ENCODE measurements at places on chromosomes 3 and 15.
A peak's percentile ranks its signal among the peaks of the same experiment; 100 is the strongest.

DNA sequence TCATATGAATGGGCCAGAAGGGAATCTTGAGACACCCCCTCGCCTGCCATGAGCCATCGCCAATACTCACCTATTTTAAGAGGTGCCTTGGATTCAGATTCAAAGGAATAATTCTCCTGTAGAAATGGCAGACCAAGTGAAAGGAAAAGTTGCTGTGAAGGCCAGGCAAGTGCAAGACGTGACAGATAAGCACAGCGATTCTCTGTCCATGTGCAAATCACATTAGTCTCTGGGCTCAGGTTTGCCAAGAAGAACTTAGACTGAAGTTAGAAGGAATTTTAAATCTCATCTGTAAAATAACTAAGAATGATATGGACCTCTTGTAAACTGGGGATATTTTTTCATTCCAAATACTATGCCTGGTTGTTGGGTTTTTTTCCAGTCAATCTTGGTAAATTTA, 173.6 kb downstream of the UACA start:
- DNase-seq: no peak

GRCh38 chr3:151101270-151101969, 16.0 kb downstream of the MED12L start:
- no peak for DNase-seq

GRCh38 chr15:69574506-69574905, 121.9 kb downstream of the RPLP1 start:
- no peak for DNase-seq

GRCh38 chr3:24628523-24629258, 134.0 kb upstream of the THRB start:
- DNase-seq: no peak

DNA sequence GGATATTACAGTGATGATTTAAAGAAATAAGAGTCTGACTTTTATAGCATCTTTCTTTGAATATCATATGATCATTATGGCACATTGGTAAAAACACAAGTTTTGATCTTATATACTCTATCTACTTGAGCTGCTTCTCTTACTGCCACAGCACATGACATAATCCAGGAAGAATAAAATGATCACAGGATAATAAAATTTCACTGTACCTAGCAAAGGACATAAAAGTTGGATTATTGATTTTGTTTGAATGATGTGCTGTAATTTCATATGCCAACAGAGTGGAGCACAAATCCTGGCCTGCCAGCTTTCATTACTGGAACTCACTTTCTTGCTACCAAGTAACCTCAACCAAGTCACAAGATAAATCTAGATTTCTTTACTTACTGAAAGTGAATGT, 162.1 kb upstream of the NANOGP8 start:
- no peak for DNase-seq

DNA sequence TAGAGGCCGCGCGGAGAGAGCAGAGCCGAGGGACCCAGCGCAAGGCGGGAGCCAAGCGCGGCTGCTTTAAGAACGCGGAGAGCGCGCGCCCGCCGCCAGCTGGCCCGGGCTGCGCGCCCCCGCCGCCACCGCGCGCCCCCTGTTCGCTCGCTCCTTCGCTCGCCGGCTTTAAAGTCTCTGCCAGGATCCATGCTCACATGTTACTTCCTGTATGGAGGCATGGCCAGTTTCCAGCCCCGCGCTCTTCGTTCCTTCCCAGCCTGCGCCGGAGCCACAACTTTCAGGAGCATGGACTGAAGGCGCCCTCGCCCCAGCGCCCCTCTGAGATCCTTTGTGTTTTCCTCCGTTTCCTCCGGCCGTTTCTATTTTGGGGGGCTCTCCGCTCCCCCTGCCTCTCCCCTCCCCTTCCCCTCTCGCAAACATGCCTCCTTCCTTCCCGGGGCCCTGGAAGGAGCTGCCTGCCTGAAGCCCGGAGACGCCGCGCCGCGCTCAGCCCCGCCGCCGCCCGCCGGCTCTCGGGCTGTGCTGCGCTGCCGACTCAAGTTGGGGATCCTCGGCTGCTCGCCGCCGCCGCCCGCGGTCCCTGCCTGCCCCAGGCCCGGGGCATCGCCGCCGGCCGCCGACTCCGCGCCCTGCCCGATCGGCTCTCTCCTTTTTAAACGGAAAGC, at the start of gene PTPRG:
TSS of gene PTPRG (plus strand) at position 198 of the 668 bp plus-strand sequence. CDS start 717 bp downstream, outside the sequence.
- DNase-seq: peak; percentile 15

DNA sequence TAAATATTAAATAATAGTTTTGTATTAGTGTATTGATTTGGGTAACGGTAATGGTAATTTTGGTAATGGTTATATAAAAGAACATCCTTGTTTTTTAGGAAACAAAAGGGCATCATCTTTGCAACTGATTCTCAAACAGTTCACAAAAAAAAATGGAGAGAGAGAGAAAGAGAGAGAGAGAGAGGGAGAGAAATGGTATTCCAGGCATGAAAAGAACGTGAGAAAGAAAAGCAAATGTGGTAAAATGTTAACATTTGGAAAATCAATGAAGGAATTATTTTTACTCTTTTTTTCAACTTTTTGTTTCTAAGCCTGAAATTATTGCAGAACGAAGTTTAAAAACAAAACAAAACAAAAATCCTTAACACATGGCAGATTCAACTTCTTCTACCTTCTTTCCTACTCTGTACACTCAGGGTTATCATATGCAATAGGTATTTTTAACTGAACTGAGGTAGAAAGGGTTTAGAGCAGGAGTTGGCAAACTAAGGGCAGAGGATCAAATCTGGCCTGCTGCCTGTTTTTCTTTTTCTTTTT, 2.2 kb upstream of the GLB1 start:
- no peak for DNase-seq

- DNase-seq: no peak
Measured at GRCh38 chr3:190242147-190242546, 80.1 kb downstream of the CLDN1 start.

- no peak for DNase-seq
Measured at GRCh38 chr15:80396096-80396495, 8.1 kb upstream of the ARNT2 start.

- DNase-seq: no peak
Measured at GRCh38 chr3:153927107-153927506, 194.1 kb upstream of the ARHGEF26 start.

DNA sequence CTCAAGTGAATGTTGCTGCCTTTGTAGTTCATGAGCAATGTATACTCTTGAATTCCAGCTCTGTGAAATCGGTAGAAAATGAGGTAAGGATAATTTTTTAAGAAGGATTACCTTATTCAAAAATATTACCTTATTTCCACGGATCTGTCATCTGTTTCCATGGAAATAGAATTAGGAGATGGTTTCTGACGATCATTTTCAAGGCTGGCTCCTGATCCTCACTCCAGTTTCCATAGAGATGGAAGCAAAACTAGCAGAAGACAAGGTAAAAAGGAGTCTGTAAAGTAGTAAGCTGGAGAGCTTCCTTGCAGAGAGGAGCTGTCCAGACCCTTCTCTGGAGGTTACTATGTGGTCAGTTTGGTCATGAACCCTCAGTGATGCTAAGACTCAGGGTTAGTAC, 55.5 kb downstream of the CACNA2D3 start:
- DNase-seq: no peak

DNA sequence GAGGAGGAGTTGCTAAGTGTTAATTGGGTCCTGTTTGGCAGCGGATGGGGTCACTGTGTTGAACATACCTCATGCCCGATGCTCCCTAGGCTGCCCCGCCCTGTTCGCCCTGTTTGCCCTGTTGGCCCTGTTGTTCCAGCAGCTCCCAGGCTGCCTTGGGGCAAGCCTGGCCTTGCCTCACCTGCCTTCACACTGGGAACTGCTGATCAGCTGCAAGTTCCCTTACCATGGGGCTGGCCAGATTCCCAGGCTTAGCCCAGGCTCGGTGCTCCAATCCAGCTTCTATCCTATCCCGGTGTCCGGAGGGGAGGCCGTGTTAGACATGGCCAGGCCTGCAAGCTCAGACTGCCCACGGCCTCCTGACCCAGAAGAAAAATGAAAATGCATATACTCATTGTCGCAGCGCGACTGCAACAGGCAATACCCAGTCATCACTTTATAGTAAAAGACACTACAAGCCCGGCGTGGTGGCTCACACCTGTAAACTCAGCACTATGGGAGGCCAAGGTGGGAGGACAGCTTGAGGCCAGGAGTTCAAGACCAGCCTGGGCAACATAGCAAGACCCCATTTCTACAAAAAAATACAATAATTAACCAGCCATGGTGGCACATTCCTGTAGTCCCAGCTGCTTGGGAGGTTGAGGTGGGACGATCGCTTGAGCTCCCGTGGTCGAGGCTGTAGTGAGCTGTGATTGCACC, 42.9 kb upstream of the ZNF710 start:
- no peak for DNase-seq

DNA sequence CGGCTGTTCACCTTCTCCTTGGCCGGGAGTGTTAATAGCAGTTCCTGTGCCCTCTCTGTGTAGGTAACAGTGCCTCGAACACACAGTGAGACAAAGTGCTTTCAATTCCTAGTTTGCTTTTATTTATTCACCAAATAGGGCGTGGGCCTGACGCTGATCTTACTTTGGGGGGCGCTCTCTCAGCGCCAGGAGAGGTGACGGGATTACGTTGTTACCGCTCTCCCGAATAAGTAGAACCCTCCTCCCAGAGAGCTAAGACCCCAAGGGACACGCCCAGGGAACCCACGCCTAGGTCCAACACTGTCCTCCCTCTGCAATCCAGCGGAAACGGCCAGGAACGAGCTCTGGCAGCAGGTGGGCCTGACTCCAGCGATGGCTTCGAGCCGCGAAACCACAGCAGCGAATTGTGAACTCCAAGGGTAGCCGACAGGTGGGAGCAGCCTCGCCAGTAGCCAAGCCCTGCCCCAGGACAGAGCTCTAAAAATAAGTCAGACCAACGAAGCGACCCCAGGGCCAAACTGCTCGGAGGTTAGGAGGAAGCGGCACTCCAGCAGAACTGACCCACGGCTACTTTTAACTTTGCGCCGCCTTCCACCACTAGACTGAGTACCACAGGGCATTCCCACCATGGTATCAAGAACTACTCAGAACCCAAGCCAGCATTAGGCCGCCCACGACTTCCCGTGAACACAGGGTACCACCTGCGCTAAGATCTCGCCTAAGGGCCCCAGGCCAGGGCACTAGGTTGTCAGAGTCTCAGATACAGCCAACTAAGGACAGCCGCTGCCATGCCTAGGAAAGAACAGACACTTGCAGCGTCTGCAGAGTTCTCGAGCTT, 1.6 kb upstream of the SIN3A start:
- DNase-seq: peak; percentile 44

DNA sequence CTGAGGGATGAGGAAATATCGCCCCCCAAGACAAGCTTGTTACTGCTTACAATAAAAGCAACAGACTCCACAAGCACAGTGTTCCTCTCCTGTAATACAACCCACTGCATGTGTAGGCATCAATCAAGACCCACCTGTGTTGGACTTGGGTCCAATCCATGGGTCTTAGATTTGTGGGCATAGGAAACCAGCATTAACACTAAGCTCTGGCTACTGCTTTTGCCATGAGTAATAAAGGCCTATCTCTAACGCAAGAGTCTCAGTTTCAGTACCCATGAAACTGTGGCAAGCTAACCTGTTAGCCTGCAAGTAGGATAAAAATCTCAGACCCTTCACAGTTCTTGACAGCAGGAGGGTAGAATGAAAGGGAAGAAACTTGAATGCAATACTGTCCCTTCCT, 5.2 kb upstream of the EIF1B start:
- DNase-seq: no peak

GRCh38 chr3:10708216-10708893, 107.7 kb upstream of the SLC6A11 start:
- DNase-seq: no peak

- DNase-seq: no peak
Measured at GRCh38 chr15:41936155-41936554, 36.2 kb downstream of the EHD4 start.

- DNase-seq: no peak
Measured at GRCh38 chr15:59298854-59299250, 73.8 kb downstream of the MYO1E start.

GRCh38 chr3:71039332-71039731, 544.2 kb downstream of the FOXP1 start:
- DNase-seq: no peak

DNA sequence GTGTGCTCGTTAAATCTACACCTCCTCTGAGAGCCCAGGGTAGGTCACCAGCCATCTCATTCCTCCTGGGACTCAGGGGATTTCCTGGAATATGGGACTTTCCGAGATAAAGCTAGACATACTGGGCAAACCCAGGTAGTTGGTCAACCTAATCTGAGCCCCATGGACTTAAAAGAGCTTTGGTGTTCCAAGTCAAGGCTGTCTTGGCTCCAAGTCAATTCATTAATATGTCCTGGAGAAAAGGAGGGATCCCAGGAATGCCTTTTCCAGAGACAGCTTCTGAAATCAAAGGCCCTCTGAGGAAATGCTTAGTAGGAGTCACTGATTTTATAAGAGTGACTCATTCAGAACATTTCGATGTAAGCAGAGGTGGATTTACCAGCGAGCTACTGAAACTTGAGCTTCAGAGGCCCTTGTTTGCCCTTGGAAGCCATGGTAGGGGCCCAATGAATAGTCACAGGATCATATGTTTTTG, 137.3 kb upstream of the UBE2E1 start:
- DNase-seq: no peak

- peak; percentile 25 for DNase-seq
Measured at GRCh38 chr3:71581457-71582035, 2.0 kb downstream of the FOXP1 start.

GRCh38 chr3:108137460-108137814, 46.6 kb upstream of the CD47 start:
- DNase-seq: no peak

GRCh38 chr3:65632414-65632813, 406.3 kb downstream of the MAGI1 start:
- no peak for DNase-seq

- no peak for DNase-seq
Measured at GRCh38 chr15:85007741-85008397, 26.2 kb downstream of the PDE8A start.

GRCh38 chr3:130491431-130491830, 25.5 kb upstream of the COL6A6 start:
- DNase-seq: no peak

- no peak for DNase-seq
Measured at GRCh38 chr3:15750143-15750542, 47.6 kb downstream of the ANKRD28 start.

GRCh38 chr3:150264561-150265279, 143.4 kb upstream of the TSC22D2 start:
- no peak for DNase-seq

- DNase-seq: no peak
Measured at GRCh38 chr3:185292238-185292637, 38.4 kb upstream of the EHHADH start.

DNA sequence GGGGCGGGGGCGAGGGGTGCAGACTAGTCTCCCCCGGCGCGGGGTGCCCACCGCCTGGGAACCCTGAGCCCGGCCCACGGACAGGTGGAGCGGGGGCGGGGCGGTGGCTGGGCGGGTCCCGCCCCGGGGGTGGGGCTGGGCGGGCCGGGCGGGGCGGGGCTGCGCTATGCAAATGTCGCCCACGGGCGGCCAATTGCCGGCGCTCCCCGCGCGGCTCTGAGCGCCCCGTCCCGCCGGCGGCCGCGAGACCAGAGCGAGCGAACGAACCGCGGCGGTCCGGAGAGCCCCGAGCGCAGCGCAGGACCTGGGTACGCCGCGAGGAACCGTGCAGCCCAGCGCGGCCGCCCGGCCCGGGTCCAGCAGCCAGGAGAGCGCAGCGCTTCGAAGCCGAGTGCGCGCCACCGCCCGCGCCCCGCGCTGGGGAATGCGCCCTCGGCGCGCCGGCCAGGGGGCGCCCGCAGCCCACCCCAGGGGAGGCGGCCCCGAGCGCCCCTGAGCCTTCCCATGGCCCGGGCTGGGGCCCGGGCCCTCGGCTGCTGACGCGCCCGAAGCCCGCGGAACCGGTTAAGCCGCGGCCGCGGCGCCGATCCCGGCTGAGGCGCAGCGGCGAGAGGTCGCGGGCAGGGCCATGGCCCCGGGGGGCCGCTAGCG, at the start of gene SEMA3F:
TSS of gene SEMA3F (plus strand) at position 485 of the 651 bp plus-strand sequence. CDS start 4,299 bp downstream, outside the sequence.
- DNase-seq: peak; percentile 21

All from stimulated activated CD4-positive, alpha-beta T cell treated with anti-CD3 and anti-CD28 coated beads, Interleukin-12 subunit alpha, Interleukin-12 subunit beta, amount 100 ng/mL, for 24 hours (primary cell).